Dermis blood vessel endothelial cell (primary cell): ENCODE measurements at places on chromosomes 4 and X. TPM values are rescaled to one million over a fixed set of nuclear protein-coding genes. Genes with fewer than 3 reads are reported as not detected.

CORIN gene
- 0.28 and 0.51 TPM in 2 replicates for total RNA-seq

LRRC66 gene
- 0.14 and 0.17 TPM in 2 replicates for total RNA-seq

GPM6B gene
- 0.14 and 0.17 TPM in 2 replicates for total RNA-seq

CENPVL1 gene
- not detected in 2 replicates for total RNA-seq

CFAP99 gene
- 0.17 TPM in 1 of 2 replicates, not detected in the other for total RNA-seq

PHOX2B gene
- not detected in 2 replicates for total RNA-seq

SPATA4 gene
- total RNA-seq: not detected in 2 replicates

VCX3B gene
- total RNA-seq: not detected in 2 replicates

CHRDL1 gene
- total RNA-seq: 0.09 TPM in 1 of 2 replicates, not detected in the other

MTNR1A gene
- total RNA-seq: not detected in 2 replicates

DKK2 gene
- not detected in 2 replicates for total RNA-seq

ARMCX5 gene
- 15.0 and 18.9 TPM in 2 replicates for total RNA-seq

TCEAL2 gene
- total RNA-seq: not detected in 2 replicates

SSX1 gene
- not detected in 2 replicates for total RNA-seq

NOX1 gene
- total RNA-seq: not detected in 2 replicates

GAGE2A gene
- not detected in 2 replicates for total RNA-seq

UGT2B11 gene
- total RNA-seq: not detected in 2 replicates

LUZP4 gene
- not detected in 2 replicates for total RNA-seq

KLKB1 gene
- 0.34 and 0.56 TPM in 2 replicates for total RNA-seq

MAGEA1 gene
- total RNA-seq: not detected in 2 replicates

CHRNA9 gene
- total RNA-seq: not detected in 2 replicates

ATRX gene
- total RNA-seq: 101 and 115 TPM in 2 replicates

DDX60 gene
- total RNA-seq: 42.5 and 49.5 TPM in 2 replicates

P2RY8 gene
- 0.17 and 0.79 TPM in 2 replicates for total RNA-seq

ADH1A gene
- not detected in 2 replicates for total RNA-seq

BGN gene
- 27.4 and 53.9 TPM in 2 replicates for total RNA-seq

GBA3 gene
- not detected in 2 replicates for total RNA-seq

ITM2A gene
- total RNA-seq: 39.5 and 63.8 TPM in 2 replicates

NRK gene
- 0.34 and 0.42 TPM in 2 replicates for total RNA-seq

FAT4 gene
- 69.6 and 120 TPM in 2 replicates for total RNA-seq

GSX2 gene
- total RNA-seq: 0.33 TPM in 1 of 2 replicates, not detected in the other

TMEM156 gene
- 0.34 and 0.74 TPM in 2 replicates for total RNA-seq

SMIM10L2A gene
- 0.70 and 1.0 TPM in 2 replicates for total RNA-seq

CD99 gene
- total RNA-seq: 194 and 216 TPM in 2 replicates

TCEAL5 gene
- total RNA-seq: not detected in 2 replicates

CT45A10 gene
- total RNA-seq: not detected in 2 replicates

EGFL6 gene
- total RNA-seq: not detected in 2 replicates

MAGIX gene
- total RNA-seq: 0.68 and 0.84 TPM in 2 replicates

PRSS12 gene
- total RNA-seq: 0.17 and 8.2 TPM in 2 replicates

KCNIP4 gene
- not detected in 2 replicates for total RNA-seq

LRIT3 gene
- 0.05 and 0.17 TPM in 2 replicates for total RNA-seq

RLIM gene
- total RNA-seq: 55.5 and 62.5 TPM in 2 replicates

HTT gene
- 43.9 and 73.8 TPM in 2 replicates for total RNA-seq

HERC6 gene
- total RNA-seq: 7.8 and 11.5 TPM in 2 replicates

ANXA3 gene
- total RNA-seq: 60.6 and 67.4 TPM in 2 replicates

ELF4 gene
- total RNA-seq: 16.2 and 29.2 TPM in 2 replicates

SHISA3 gene
- total RNA-seq: 2.0 and 2.7 TPM in 2 replicates

ERAS gene
- total RNA-seq: not detected in 2 replicates

GPR143 gene
- total RNA-seq: 2.8 and 6.0 TPM in 2 replicates

NPFFR2 gene
- not detected in 2 replicates for total RNA-seq

KLHL34 gene
- not detected in 2 replicates for total RNA-seq

VSIG4 gene
- total RNA-seq: not detected in 2 replicates

L1CAM gene
- total RNA-seq: 1.1 and 2.4 TPM in 2 replicates

USO1 gene
- total RNA-seq: 105 and 141 TPM in 2 replicates

TMPRSS11F gene
- total RNA-seq: not detected in 2 replicates
